HL-60 (cell line): ENCODE measurements at places on chromosomes 1 and 21.

- DNase-seq: no peak
Observed at GRCh38 chr1:68121536-68121935, 71.1 kb upstream of the DIRAS3 start.

DNA sequence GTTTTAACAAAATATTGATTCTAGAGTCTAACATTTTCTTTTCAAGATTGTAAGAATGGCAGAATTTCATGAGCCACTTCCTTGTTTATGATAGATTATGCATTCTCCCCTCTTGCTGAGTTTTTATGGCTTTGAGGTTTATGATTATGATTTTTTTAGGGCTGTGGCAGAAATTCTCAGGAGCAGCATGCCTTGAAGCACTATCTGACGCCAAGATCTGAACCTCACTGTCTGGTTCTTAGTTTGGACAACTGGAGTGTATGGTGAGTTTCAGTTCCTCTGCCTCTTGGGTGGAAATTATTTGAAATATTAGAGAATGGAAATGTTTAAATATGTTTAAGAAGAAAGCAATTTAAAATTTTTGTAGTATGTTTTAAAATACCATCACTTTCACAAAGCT lies 10.2 kb downstream of the USP16 start:
- no peak for DNase-seq

DNA sequence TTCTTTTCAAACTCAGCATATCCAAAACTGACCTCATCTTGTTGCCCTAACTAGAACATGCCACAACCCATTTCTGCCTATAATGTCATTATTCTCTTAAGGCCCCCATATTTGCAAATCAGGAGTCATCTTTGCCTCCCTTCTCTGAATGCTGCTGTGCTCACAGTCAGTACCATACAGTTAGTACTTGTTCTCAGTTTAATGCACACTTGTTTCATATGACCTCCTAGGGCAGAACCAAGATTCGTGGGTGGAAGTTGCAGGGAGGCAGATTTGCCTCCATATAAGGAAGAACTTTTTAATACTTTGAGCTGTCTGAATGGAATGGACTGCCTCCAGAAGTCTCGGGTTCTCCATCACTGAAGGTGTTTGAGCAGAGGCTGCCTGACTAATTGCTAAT lies 9.2 kb downstream of the CAP1 start:
- DNase-seq: no peak

- peak; percentile 15 for DNase-seq
Observed at GRCh38 chr21:25573409-25574206, 33.7 kb downstream of the MRPL39 start.

DNA sequence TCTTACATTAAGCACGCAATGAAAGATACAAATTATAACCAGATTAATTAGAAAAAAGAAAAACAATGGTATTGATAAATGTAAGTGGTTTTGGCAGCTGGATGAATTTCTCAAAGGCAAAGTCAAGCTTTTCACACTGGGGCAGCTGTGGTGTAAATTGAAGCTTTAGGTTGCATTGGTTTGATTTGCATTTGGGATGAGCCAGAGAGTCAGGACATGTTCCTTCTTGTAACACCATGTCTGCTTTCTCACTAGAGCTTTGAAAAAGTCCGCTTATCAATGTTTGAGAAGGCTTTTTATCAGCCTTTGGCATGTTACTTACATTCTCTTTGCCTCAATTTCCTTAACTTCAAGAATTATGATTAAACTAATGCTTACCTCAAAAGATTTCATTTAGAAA lies 173.9 kb downstream of the GPATCH2 start:
- no peak for DNase-seq
